ENCODE measurements at places on chromosomes 16 and 17. TPM values are rescaled to one million over a fixed set of nuclear protein-coding genes. Genes with fewer than 3 reads are reported as not detected.

TMEM107 gene
- total RNA-seq: 39.8 TPM

PMP22 gene
- 22.4 TPM for total RNA-seq

CACNB1 gene
- 27.6 TPM for total RNA-seq

MILR1 gene
- not detected for total RNA-seq

ARHGDIG gene
- 5.8 TPM for total RNA-seq

TRAPPC1 gene
- 92.0 TPM for total RNA-seq

TBX6 gene
- total RNA-seq: 1.6 TPM
